Stimulated activated CD4-positive, alpha-beta T cell treated with anti-CD3 and anti-CD28 coated beads, Interleukin-15, amount 100 ng/mL, for 1 hour (primary cell): ENCODE measurements at places on chromosomes 12 and 14.

DNA sequence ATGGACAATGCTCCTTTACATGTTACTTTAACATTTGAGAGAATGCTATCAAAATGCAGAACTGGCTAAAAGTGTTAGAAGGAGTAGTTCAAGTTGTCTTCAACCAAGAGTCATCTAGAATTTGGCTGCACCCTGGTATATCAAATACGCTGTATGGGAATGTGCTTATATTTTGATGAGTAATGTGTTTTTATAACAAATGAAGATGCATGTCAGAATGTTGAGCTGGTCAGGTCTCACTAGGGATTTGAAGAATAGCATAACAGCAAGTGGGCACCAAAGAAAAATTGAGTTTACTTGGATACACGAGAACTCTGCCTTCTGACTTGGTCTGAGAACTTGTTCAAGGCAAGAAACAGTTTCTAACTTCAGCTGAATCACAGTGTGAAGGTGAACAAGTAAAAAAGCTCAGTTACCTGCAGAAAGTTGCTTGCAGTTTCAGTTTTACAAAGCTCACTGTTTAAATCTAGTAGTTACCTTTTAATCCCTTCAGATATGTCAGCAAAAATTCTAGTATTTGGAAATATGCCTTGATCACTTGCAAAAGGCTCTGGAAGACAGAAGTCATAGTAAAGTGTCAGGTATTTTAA is 82.3 kb downstream of the PDE3A start:
- no peak for DNase-seq

GRCh38 chr14:92677087-92677668 is 71.2 kb downstream of the LGMN start:
- no peak for DNase-seq

DNA sequence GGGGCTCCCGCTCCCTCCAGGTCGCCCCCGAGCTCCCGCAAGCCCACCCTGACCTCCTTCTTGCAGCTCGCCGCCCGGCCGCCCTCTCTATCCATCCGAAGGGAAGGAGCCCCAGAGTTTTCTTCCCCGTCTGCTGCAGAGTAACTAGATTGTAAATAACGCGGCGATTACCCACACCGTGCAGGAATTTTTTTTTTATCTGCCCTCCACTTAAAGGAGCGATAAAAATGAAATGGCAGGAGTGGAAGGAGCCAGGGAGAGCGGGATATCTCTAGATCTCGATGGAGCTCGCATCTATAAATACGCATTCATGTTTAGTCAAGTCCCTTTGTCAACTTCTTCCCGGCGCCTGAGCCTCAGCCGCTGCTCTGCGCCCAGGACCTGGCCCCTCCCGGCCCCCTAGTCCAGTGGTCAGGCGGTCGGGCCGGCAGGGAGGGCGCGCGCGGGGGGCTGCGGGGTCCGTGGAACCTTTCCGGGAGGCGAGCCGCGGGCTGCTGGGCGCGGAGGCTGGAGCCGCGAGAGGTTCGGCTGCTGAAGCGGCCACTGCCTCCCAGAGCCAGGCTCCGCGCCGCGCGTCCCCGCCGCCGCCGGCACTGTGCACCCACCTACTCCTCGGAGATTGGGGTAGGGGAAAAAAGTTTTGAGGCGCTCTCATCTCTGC is 386.0 kb downstream of the BCAT1 start:
- no peak for DNase-seq

DNA sequence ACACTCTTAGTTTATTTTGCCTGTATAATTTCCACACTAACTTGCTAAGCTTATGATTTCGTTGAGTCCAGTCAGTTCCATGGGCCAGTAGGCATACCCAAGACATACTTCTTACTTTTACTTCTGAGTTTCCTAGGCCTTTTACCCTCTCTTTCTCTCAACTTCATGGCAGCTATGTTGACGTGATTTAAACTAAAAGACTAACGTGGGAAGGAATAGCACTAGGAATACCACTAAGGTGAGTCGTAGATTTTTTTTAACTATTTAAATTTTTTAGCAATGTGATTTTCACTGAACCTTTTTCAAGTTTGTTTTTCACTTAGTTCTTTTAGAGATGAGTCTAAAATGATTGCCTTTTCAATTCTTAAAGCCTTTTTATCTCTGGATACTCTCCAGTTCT is 793.5 kb upstream of the NOVA1 start:
- no peak for DNase-seq

- no peak for DNase-seq
Observed at GRCh38 chr12:21221778-21222177, 90.8 kb downstream of the SLCO1B1 start.

DNA sequence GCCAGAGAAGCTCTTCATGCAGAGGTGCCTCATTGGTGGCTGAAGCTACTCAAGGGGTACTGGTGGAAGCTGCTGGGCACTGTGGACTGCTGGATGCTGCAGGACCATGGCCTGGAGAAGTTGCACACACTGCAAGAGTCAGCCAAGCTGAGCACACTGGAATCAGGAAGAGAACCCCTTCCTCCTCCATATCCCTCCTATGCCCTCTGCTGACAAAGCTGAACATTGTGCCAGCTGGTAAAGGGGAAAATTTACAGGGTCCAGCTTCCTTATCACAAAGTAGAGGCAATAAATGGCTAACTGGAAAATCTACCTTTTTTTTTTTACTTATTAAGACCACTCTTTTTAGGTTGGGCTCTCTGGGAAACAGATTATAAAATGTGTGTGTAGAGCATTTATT is 6.5 kb downstream of the CCDC175 start:
- DNase-seq = no peak
